HL-60 (cell line): ENCODE measurements at places on chromosomes 4 and X.
A peak's percentile ranks its signal among the peaks of the same experiment; 100 is the strongest.

DNA sequence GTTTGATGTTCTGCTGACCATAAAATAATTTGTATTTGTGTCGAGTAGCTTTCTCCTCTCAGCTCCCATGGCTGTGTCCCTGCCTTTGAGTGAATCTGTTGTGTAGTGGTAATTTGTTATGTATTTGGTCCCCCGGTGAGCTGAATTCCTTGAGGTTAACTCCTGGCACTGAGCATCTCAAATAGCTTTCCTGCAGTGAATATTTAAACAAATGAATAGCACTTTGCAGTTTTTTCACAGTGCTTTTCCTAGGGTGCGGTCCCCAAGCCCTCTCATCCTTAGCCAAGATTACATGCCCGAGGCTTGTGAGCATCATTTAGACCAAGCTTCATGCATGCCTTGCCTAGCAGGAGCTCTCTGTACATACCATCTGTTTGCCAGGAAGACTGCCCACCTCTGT is 74.2 kb downstream of the CLDN34 start:
- DNase-seq: no peak

DNA sequence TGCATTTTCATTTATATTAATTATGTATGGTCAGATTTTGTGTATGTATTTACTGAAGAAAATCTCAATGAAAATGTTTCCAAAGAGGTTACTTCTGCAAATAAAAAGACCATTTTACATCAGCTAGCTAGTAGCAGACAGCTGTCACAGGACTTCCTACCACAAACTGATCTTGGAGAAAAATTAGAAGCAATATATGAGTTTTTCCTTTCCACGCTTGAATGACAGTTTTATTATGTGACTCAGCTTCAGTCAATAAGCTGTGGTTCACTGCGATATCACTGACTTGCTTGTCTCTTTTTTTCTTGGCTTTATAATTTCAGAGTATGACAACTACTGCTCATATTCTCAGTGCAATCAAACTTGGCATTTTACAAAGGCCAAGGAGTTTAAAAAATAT is 787.4 kb upstream of the GALNTL6 start:
- peak; percentile 41 for DNase-seq

GRCh38 chr4:8047837-8048678 is 108.4 kb upstream of the AFAP1 start:
- no peak for DNase-seq

GRCh38 chrX:12239356-12240082 is 101.2 kb downstream of the FRMPD4 start:
- DNase-seq: no peak
